Osteocyte (in vitro differentiated cells): ENCODE measurements at places on chromosomes 3 and 15. TPM values are rescaled to one million over a fixed set of nuclear protein-coding genes. Genes with fewer than 3 reads are reported as not detected.

DNA sequence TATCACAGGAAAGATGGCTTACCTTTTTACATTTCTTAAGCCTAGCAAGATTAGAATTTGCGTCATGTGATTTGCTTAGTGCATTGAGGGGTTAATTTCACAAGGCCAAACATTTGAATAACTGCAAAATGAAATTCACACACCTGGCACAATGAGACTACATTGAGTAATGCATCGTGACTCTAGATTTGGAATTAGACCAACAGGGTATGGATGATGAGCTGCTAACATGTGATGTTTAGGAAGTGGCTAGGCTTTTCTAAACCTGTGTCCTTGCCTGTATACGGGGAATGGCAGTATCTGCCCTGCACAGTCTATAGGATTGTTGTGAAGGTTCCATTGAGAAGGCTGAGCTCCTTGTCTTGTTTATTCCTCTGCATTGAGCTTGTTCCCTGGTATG is 160.1 kb downstream of the MFSD1 start:
- no peaks in the 10 kb centered on the region for H3K36me3 ChIP-seq
- DNase-seq = no peak
- H3K4me3 ChIP-seq = no peak overlapping the region
- H3K27ac ChIP-seq = no peak overlapping the region
- peaks cover 10% of the 10 kb centered on the region for H3K27me3 ChIP-seq
- H3K4me1 ChIP-seq = no peaks in the 10 kb centered on the region

ASB14 gene
- not detected in 2 replicates for total RNA-seq

- H3K4me3 ChIP-seq = no peak overlapping the region
- no peaks in the 10 kb centered on the region for H3K36me3 ChIP-seq
- DNase-seq = no peak
- no peaks in the 10 kb centered on the region for H3K27me3 ChIP-seq
Measured at GRCh38 chr3:24042174-24043059, 97.3 kb downstream of the NR1D2 start.

GRCh38 chr3:38002291-38002876 is 11.8 kb downstream of the VILL start:
- H3K4me3 ChIP-seq = no peak overlapping the region
- no peaks in the 10 kb centered on the region for H3K27me3 ChIP-seq
- H3K4me1 ChIP-seq = peaks cover 16% of the 10 kb centered on the region
- no peak overlapping the region for H3K27ac ChIP-seq
- H3K36me3 ChIP-seq = no peaks in the 10 kb centered on the region

SLC22A13 gene
- total RNA-seq = 0.99 and 1.2 TPM in 2 replicates

TARS3 gene
- total RNA-seq = 15.8 and 16.0 TPM in 2 replicates

CLDN18 gene
- total RNA-seq = not detected in 2 replicates

- H3K27me3 ChIP-seq = no peaks in the 10 kb centered on the region
- H3K4me1 ChIP-seq = peaks cover 3% of the 10 kb centered on the region
- no peaks in the 10 kb centered on the region for H3K36me3 ChIP-seq
- H3K4me3 ChIP-seq = no peak overlapping the region
Measured at GRCh38 chr3:146577662-146578061, 27.5 kb downstream of the PLSCR5 start.

GRCh38 chr3:53078656-53079055 is 32.8 kb upstream of the SFMBT1 start:
- no peak overlapping the region for H3K27ac ChIP-seq
- H3K4me3 ChIP-seq = no peak overlapping the region
- H3K36me3 ChIP-seq = no peaks in the 10 kb centered on the region
- H3K27me3 ChIP-seq = no peaks in the 10 kb centered on the region

DNA sequence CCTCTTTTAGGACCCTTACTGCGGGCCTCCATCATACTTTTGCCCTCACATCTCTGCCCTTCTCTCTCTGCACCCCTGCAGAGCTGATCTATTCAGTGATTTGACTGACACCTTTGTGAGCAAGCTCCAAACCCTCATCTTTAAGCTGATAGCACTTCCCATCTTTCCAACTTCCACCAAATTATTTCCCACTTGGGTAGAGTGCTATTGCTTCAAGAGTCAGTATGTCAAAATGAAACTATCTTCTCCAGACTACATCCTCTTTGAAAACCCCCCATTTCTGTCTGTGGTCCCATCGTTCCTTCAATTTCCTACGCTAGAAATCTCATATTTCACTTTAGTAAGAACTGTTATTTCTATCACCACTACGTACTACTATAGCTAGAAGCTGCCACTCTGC is 19.7 kb downstream of the ZWILCH start:
- no peaks in the 10 kb centered on the region for H3K27me3 ChIP-seq
- H3K27ac ChIP-seq = no peak overlapping the region
- peaks cover 27% of the 10 kb centered on the region for H3K36me3 ChIP-seq
- no peak for DNase-seq

DNA sequence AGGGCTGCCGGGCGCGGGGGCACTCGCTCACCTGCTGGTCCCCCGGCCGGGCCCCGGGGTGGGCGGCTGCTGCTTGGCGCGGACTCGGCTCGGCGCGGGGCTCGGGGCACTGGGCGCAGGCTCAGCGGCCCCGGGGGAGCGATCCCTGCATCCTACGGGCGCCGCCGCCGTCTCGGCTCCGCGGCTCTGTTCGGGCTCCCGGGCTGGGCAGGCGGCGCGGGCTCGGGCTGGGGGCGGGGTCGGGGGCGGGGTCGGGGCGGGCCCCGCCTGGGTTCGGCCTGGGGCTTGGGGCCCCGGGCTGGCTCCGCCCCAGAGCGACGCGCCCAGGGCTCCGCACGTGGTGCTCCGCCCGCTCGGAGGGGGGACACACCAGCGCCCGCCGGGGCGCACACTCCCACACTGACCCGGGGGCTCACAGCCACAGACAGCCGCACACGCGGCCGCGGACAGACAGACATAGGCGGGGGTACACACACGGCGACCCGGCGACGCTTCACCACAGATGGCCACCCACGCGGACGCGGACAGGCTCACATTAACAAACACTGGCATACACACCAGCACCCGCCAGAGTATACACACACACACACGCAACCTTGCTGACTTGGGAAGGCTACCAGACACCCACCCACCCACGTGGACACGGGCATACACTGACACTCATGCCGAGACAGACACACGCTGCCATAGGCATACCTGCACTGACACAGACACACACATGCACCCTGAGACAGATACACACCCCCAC is at the start of gene SCN5A:
TSS of gene SCN5A (minus strand) at position 188 of the 748 bp plus-strand sequence. CDS start 16,380 bp downstream, outside the sequence.
- no peaks in the 10 kb centered on the region for H3K36me3 ChIP-seq
- no peak within 1 kb of the TSS for H3K27ac ChIP-seq
- peaks cover 19% of the 10 kb centered on the region for H3K27me3 ChIP-seq

DNA sequence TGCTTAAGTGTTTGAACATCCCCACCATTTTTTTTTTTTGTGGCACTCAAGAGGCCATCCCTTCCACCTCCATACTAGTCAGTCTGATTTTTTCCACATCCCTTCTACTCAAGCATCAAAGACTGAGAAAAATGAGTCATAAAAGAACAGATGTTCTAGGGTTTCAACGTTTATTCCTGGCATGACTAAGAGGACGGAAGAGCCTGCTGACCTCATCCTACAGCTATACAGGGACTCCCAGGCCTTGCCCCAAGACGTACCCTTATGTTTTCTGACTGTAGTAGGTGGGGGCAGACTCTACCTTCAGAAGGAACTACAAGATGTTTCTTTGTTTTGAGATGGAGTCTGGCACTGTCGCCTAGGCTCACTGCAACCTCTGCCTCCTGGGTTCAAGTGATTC is 3.3 kb upstream of the ITPKA start:
- H3K27ac ChIP-seq = no peak overlapping the region
- DNase-seq = no peak
- no peak overlapping the region for H3K4me3 ChIP-seq
- peaks cover 16% of the 10 kb centered on the region for H3K4me1 ChIP-seq

PLSCR5 gene
- not detected in 2 replicates for total RNA-seq

DNA sequence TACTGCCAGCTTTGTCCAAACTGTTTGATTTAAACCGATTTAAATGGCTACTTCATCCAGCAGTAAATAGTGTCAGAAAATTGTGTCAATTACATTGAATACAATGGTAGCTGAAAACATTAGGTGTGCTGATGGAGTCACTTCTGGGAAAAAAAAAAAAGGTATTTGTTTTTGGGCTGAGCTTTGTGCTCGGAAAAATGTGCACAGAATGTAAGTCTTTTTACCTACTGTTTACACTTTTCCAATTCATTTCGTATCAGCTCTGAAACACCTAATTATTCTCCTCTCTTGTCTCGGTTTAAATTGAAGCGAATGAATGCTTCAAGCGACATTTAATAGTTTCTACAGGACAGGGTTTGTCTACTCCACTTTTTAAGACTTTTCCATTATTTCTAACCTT is 1078.4 kb downstream of the ROBO1 start:
- no peaks in the 10 kb centered on the region for H3K27me3 ChIP-seq
- peaks cover 5% of the 10 kb centered on the region for H3K36me3 ChIP-seq
- DNase-seq = no peak
- H3K4me1 ChIP-seq = peaks cover 16% of the 10 kb centered on the region

DNA sequence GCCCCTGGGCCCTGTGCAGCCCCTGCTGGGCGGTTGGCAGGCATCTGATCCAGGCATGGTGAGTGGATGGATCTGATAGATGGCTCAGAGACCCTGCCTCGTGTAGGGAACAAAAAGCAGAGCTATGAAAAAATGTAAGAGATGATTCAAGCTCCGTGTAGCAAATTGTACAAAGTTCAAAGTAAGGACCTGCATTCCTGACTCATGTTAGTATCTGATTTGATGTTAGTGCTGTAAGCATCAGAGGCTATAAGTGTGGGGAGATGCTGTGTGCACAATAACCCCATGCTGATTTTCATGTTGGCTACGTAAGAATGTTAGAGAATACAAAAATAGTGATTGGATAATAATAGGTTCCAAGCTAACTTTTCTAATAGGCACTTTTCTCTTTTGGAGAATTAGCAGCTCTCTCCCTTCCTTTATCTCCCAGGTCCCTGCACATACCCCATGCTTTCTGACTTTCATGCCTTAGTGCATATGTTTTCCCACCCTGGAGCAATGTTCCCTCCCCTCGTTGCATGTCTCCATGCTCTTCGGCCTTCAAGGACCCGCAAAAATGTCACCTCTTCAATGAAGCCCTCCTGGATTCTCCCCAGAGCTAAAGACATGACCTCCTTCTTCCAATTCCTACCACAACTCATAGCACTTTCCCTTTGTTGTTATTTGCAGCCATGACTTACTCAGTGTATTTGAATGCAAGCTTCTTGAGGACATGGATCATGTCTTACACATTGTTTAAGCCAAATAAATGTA is 1.6 kb downstream of the CCR9 start:
- H3K27ac ChIP-seq = no peak overlapping the region
- H3K36me3 ChIP-seq = no peaks in the 10 kb centered on the region
- H3K27me3 ChIP-seq = peaks cover 54% of the 10 kb centered on the region
- no peak overlapping the region for H3K4me3 ChIP-seq

- no peak for DNase-seq
- no peaks in the 10 kb centered on the region for H3K27me3 ChIP-seq
- H3K4me3 ChIP-seq = no peak overlapping the region
Measured at GRCh38 chr3:131067983-131068382, 41.3 kb downstream of the NEK11 start.

PARP9 gene
- total RNA-seq = 18.4 and 18.9 TPM in 2 replicates

C3orf22 gene
- total RNA-seq = not detected in 2 replicates

DNA sequence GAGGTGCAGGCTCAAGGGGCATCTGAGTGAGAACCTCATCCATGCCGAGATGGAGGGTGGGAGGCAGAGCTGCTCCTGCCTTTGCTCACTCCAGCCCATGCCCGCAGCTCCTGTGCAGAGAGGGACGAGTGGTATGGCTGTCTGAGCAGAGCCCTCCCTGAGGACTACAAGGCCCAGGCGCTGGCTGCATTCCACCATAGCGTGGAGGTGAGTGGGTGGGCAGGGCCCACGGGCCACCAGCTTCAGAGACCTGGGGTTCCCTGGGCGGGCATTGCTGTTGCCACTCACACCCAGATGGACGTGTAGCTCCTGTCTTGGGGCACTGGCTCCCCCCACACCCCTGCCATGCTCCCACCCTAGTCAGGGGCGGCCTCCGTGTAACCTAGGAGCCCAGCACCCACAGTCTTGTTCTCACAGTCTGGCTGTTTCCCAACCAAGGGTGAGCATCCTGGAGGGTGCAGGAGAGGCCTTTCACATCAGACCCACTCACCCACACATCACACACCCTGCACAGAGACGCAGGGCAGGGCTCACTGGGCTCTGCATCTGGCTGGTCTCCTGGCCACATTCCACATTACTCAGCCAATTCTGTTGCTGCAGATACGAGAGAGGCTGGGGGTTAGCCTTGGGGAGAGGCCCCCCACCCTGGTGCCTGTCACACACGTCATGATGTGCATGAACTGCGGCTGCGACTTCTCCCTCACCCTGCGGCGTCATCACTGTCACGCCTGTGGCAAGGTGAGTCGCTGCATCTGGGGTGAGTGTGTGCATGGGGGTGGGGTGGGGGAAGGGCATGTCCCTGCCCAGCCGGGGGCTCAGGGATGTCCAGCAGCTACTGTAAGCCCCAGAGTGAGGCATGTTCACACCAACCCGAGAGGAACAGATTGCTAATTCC is 25.3 kb upstream of the NR2C2 start:
- no peak overlapping the region for H3K4me3 ChIP-seq
- H3K27me3 ChIP-seq = peaks cover 15% of the 10 kb centered on the region
- no peak overlapping the region for H3K27ac ChIP-seq
- H3K4me1 ChIP-seq = no peaks in the 10 kb centered on the region
- no peak for DNase-seq

GRCh38 chr3:121696186-121696585 is 35.5 kb upstream of the HCLS1 start:
- no peak for DNase-seq
- H3K27ac ChIP-seq = no peak overlapping the region
- H3K4me3 ChIP-seq = no peak overlapping the region
- H3K36me3 ChIP-seq = peaks cover 28% of the 10 kb centered on the region

CMSS1 gene
- 38.5 and 47.2 TPM in 2 replicates for total RNA-seq

DNA sequence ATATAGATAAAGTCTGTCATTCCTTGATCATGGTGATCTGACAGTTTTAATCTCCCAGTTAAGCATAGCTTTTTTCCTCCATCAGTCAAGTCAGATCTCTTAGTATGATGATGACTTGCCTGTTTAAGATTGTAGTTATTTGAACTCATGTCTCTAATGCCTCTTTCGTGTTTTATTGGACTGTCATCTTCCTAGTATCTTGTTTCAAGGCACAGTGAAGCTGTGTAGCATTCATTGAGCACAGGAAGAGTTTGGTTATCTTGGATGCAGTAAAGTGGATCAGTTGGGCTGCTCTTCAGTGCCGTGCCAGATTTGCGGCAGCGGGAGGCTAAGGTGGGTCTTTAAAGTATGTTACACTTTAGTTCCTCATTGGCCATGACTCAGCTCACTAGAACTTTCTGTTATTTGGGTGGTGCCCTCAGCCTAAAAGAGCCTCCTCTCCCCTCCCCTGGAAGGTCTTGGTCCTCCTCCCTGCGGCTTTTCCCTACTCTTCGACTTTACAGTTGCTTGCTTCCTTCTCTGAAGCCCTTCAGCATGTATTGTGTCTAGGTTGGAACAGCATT is 45.7 kb upstream of the SKOR1 start:
- no peak for DNase-seq
- H3K27ac ChIP-seq = no peak overlapping the region

- H3K27me3 ChIP-seq = no peaks in the 10 kb centered on the region
- H3K4me3 ChIP-seq = no peak overlapping the region
- DNase-seq = no peak
- peaks cover 15% of the 10 kb centered on the region for H3K4me1 ChIP-seq
Measured at GRCh38 chr3:59249004-59249403, 199.2 kb upstream of the CFAP20DC start.
